NCI-H774 (cell line): ENCODE measurements at places on chromosomes 6 and 20.
A peak's percentile ranks its signal among the peaks of the same experiment; 100 is the strongest.

- DNase-seq = no peak
Measured at GRCh38 chr6:108363889-108364313, 69.0 kb downstream of the AFG1L start.

GRCh38 chr6:116922853-116923548, 46.0 kb downstream of the RFX6 start:
- DNase-seq = no peak

DNA sequence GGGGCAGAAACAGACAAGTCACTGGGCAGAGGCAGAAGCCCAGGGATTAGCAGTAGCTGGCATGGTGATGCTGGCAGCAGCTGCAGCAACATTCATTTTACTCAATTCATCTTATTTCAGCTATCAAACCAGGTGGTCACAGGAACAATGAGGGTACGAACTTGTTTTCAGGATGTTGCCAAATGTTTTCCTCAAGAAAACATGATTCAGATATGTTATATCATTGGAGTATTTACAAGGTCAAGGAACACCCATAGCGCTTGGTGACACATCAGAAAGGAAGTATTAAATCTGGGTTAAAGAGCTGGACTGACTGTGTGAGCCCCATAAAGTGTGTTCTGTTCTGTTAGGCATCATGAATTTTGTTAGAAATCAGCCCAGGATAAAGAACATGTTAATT, 456.9 kb upstream of the ID4 start:
- DNase-seq = no peak

- DNase-seq = no peak
Measured at GRCh38 chr20:55701467-55701866, 303.9 kb downstream of the CBLN4 start.

GRCh38 chr6:71199736-71200135, 88.9 kb upstream of the OGFRL1 start:
- DNase-seq = no peak

- DNase-seq = no peak
Measured at GRCh38 chr6:43717822-43718221, 30.2 kb upstream of the MRPS18A start.

DNA sequence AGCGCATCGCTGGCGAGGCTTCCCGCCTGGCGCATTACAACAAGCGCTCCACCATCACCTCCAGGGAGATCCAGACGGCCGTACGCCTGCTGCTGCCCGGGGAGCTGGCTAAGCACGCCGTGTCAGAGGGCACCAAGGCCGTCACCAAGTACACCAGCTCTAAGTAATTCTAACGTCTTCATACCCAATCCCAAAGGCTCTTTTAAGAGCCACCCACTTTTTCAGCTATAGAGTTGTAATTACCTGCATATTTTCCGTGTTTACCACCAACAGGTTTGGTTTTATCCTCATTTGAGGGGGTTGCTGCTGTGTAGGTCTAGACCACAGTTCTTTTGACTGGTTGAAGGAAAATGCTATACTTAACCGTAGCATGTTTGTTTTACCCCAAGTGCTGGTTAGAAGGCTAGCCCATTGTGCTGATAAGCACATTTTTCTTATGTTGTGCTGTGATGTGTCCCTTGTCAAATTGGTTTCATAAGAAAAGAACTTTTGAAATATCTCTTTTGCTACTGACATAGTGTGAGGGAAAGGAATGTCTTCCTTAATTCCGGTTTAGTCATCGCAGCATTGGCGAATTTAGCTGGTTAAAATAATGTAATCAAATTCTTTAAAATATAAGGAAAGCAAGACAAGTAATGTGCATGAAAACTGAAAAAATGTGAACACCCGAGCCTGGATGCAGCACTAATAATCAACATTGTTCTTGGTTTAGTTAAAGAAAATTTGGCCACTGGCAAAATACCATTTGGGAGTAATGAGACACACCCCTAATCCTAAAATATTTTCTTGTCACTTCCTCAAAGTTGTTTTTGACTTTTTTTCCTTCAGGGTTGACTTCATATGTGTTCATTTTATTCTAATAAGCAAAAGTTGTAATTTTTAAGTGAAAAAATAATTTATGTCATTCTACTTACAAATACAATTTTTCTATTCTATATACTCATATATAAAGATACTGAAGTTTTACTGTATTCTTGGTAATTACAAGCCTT, 112.8 kb downstream of the HFE start:
- DNase-seq = no peak

DNA sequence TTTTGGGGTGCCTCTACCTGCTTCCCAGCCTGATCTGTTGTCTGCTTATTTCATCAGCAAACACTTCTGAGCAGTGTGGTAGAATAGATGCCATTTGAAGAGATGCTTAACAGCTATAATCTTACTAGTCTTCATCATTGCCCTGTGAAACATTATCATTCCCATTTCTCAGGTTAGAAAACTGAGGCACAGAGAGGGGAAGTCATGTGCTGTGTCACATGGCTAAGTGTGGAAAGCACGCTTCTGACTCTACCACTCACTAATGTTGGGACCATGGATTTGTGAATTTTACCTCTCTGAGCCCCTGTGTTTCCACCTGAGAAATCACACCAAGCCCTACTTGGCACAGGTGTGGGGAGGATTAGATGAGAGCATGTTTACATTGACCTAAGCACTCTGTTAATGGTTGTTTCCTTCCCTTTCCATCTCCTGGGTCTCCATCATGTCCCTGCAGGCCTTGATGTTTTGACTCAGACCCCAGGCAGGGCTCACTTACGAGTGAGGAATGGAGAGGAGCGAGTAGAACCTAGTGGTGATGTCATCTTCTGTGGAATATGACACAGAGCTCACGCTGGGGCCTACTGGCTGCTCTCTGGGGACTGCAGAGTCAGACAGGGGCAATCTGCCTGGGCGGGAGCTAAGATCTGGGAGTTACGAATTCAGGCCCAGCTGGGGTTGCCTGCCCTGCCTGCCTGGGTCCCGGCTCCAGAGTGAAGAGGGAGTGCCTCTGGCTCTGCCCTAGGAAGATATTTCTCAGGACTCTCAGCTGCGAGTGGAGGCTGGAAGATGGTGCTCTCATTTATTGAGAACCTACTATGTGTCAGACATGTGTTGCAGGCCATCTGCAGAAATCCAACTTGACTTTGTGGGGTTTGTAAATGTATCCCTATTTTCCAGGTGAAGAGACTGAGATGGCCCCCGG, 64.3 kb downstream of the CDH22 start:
- DNase-seq = no peak

DNA sequence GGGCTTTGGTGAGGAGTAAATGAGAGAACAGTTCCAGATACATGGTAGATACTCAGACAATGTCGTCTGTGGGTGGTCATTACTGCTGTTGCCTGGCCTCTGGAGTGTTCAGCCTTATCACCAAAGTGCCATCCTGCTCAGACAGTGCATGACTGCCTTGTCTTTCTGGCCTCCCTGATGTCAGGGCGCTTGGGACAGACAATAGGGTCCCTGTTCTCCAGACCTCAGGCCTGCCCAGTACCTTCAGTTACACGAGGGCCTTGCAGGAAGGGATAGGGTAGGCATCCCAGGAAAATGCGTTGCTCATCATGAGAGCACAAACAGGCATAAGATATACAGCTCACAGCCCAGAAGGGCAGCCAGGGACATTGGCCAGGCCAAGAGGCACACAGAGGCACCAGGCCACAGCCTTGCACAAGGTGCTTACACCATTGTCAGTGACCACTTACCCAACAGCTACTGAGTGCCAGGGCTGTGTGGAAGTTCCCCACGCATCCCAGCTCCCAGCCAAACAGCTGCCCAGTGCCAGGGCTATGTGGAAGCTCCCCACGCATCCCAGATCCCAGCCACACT, 27.4 kb downstream of the BPIFB1 start:
- no peak for DNase-seq

- no peak for DNase-seq
Measured at GRCh38 chr6:70219943-70220613, 82.8 kb downstream of the COL9A1 start.

DNA sequence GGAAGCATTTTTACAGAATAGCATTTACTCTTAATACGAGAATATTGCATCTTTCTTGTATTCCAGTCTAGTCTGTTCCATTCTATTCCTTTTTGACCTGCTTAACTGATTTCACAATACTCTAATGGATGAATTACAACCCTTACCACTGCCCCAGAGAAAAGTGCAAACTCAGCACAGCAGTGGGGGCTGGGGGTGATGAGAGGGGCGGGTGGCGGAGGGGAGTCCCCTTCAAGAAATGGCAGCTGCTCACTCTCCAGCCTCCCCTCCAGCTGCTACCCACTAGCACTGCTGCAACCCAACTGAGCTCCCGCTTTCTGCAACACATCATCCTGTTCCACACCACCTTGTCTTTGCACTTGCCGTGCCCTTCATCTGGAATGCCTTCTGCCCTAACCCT, 30.1 kb downstream of the PIM1 start:
- DNase-seq = no peak

- DNase-seq = no peak
Measured at GRCh38 chr6:155542036-155542435, 86.4 kb upstream of the NOX3 start.

DNA sequence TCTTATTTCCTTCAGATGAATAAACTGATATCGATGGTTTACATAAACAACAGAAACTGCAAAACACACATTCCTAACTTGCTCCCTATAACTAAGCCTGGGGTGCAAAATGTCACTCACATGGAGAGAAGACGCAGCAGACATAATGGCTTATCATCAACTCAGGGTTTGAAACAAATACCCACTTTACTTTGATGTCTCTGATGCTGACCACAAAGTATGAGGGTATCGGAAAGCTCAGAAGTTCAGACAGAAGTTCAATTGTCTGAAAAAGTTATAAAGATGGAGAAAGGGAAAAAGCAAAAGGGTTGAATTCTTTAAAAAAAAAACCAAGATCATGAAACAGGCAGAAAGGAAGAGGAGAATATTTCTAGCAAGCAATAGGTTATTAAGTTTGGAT, 102.7 kb downstream of the FOXC1 start:
- DNase-seq = no peak

GRCh38 chr6:19694697-19695096, 142.5 kb upstream of the ID4 start:
- DNase-seq = no peak

DNA sequence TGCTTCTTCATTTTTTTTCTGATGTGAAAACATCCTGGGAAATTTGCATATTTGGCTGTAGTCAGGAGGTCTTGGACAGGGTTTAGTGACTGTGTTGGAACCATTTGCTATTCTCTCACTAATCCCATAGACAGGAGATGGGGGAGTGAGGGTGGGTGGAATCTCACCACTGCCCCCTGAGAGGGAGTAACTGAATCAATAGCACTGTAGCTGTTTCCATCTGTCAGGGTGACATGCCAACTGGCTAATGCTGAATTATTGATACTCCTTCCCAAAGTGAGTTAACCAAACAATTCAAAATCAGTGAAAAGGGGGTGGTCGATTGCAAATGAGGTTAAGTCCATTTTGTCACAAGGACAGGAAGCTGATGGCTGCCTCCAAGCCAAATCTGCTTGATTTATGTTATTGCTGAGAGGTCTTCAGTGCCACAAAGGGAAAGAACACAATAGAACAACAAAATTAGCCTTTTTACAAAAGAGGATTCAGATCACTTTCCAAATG, 55.1 kb upstream of the B3GAT2 start:
- DNase-seq = no peak

GRCh38 chr6:83055366-83055964, 10.2 kb downstream of the UBE3D start:
- DNase-seq = peak; percentile 70

DNA sequence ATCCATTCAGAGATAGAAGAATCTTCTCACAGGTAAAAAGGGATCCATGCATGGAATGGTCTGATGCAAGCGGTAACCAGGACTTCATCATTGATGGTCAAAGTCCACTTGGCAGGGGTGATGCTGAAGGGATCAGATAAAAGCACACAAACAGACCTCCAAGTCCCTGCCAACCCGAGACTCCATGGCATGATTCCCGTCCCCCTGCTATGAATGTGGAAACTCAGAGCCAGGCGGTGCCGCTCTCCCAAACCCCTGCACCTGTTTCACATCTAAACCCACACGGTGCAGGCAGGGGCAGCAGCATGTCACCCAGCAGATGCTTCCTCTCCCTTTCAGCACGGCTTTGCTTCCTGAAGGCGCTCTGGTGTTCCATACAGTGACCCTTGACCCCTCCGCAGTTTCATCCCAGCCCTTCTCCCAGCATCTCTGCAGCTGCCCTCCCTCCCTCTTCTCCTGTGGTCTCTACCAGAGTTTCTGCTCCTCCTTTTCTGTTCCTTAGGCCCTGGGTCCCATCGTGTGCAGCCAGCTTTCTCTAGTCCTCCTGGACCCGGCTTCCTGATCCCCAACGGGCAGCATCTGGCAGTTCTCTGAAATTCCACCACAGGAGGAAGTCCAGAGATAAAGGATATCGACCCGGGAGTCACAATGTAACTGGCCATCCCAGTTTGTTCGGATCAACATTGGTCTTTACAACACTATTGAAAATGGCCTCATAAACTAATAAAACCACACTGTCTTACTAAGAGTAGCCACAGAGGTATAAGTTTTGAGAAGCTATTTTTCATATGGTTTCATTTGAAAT, 235.0 kb downstream of the TTLL2 start:
- DNase-seq = no peak

- DNase-seq = no peak
Measured at GRCh38 chr6:151029970-151030369, 164.5 kb downstream of the MTHFD1L start.

DNA sequence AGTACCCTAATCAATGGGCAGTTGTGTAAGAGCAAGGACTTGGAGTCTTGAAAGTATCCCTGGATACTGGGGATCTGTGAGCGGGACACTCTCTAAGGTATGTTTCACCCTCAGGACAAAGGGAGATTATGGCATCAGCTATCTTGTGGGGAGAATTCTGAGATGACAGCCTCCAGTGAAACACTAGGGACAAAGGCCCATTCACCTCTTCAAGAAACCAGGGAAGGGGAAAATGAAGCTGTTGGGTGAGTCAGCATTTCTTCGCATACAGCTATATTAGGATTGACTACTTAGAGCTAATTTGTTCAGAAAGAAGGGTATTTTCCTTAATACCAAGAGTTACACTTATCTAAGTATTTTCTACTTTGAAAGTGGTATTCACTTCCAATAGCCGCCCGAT, 35.9 kb downstream of the OPN5 start:
- DNase-seq = no peak

DNA sequence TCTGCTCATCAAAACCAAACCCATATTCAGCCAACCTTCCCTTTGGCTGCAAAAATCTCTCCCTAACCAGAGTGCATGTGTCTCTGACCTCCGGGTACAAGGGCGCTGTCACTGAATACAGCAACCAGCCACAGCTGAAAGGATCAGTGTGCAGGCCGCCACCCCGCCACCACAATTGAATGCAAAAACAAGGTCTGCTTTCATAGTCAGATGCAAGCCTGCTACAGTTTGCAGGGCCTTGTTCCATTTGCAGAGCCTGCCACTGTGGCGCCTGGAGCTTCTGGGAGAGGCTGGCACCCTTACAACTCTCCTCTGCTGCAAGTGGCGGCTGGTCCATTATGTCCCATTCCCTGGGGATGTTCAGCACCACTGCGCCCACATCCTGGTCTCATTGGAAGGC, 23.5 kb downstream of the MDGA1 start:
- no peak for DNase-seq

- no peak for DNase-seq
Measured at GRCh38 chr6:44003345-44004061, 123.7 kb downstream of the MRPL14 start.

- DNase-seq = no peak
Measured at GRCh38 chr6:152401978-152402377, 235.2 kb downstream of the SYNE1 start.

GRCh38 chr6:161226009-161226964, 47.6 kb downstream of the AGPAT4 start:
- DNase-seq = no peak

GRCh38 chr6:148455674-148456558, 113.3 kb downstream of the SASH1 start:
- DNase-seq = no peak

- no peak for DNase-seq
Measured at GRCh38 chr6:85390105-85390728, 59.7 kb upstream of the NT5E start.
